ENCODE measurements at places on chromosomes 11 and 22.

GRCh38 chr11:113574586-113574985 lies 99.4 kb upstream of the DRD2 start:
- DNase-seq, result no peak

DNA sequence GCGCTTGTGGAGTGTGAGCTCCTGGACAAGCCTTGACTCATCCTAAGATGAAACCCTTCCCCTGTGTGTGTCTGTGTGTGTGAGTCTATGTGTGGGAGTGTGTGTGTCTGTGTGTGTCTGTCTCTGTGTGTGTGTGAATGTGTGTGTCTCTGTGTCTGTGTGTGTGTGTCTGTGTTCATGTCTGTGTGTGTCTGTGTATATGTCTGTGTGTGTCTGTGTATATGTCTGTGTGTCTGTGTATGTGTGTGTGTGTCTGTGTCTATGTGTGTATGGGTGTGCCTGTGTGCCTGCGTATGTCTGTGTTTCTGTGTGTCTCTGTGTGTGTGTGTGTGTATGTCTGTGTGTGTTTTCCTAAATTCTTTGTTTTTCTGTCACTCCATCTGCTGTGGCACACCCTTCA lies 48.7 kb downstream of the RPS6KA4 start:
- no peak for DNase-seq

DNA sequence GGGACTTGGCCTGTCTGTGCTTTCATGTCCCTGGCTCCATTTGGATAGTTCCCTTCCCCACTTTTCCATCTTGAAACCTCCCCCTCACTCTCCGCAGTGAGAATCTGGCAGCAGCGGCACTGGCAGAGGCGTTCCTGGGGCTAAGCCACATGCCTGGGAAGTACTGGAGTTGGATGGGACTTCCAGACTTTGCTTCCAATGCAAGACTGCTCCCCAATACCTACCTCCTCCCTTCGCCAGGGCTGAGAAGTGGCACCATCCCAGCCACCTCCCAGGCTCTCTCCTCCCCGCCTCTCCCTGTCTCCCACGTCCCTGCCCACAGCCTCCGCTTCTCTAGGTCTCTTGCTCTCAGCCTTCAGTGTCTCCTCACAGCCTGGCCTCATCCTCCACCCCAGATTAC lies 16.6 kb downstream of the TST start:
- DNase-seq, result no peak

- DNase-seq, result no peak
Measured at GRCh38 chr22:44247923-44248892, 64.5 kb downstream of the SHISAL1 start.

GRCh38 chr11:79092791-79093353 lies 348.0 kb downstream of the TENM4 start:
- DNase-seq, result no peak

DNA sequence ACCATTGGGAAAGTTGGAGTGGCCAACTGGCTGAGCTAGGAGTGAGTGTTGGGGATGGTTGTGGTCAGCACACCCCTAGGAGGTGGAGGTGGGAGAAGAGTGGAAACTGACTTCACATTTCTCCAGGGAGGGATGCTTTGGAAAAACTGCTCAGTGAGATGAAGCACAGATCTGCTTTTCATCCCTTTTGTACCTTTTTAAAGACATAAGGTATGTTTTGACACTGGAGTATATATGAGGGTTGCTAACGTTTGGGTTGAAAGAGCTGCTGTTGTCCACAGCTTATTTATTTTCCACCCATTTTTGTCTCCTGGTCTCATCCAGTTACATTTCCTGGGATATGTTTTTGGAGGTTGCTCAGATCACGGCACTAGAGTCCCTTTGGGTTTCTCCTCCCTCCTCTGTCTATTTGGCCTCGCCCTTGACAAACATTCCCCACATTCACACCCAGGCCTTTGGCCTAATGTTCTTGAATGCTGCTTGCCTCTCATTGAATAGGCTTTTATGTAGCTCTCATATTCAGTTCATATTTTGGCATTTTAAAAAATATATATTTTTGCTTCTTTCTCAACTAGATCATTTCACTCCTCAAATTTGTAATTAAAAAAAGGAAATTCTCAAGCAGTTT lies 8.3 kb downstream of the SREBF2 start:
- no peak for DNase-seq

DNA sequence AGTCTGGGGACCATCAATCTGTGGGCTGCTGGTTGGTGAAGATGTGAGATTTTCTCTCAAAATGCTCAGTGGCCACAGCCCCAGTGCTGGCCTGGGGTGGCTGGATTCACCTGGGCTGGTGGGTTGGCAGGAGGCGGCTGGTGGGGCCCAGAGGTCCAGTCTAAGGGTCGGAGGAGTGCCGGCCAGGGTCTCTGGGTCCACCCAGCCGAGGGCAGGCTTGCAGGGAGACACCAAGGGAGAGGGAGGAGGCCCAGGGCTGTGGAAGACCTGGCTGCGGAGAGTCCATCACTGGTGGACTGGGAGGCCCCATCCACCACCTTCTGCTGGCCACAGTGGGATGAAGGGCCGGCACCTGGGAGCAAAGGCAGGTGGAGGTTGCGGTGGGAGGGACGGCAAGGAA lies 582 bp upstream of the SHANK3 start:
- DNase-seq, result no peak

DNA sequence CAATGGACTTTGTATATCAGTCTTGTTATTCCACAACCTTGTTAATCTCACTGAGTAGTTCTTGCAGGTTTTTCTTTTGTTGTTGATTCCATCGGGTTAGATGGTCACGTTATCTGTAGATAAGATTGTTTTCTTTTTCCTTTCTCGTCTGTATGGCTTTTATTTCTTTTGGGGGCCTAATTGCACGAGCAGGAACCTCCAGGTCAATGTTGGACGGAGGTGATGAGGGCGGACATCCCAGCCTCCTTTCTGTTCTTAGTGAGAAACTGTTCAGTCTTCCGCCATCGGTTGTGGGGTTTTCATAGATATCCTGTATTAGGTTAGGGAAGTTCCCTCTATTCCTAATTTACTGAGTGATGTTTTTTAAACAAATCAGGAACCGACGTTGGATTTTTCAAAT lies 4.8 kb upstream of the PRR33 start:
- DNase-seq, result no peak

GRCh38 chr11:119641983-119642745 lies 86.8 kb downstream of the NECTIN1 start:
- no peak for DNase-seq

DNA sequence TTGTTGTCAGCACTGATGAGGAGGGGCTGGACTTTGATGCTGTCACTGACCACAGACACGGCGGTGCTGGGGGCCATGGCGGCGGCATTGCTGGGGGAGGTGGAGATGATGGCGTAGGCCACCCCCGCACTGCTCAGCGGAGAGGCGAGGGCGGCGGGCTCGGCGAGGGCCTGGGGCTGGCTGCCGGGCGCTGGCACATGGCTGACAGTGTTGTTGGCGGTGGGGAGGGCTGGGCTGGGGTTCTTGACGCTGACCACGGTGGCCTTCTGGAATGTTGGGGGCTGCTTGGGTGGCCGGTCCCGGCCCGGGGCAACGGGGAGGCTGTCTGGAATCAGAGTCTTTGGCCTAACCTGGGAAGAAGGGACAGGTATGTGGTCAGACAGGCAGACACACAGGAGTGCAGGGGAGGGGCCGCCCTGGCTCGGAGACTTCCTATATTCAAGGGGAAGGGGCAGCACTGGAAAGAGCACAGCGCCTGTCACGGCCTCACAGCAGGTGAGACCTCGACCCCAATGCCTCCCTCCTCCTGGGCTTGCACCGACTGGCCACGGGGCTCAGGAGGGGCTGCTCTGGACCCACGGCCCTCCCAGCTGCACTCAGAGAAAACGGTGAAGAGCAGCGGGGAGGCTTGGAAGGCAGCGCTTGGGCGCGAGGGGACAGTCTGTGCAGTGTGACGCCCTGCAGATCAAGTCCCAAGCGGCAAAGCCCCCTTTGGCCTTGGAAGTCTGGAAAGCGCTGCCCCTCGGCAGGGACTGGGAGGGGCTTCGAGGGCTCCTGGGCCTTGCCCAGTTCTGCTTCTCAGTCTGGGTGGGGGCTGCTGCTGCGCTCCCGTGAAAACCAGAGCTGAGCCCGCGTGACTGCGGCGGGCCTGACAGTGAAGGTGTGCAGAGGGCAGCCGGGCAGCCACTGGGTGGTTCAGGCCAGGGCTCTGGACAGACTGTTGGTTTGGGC lies 93.2 kb downstream of the PHF21B start:
- DNase-seq, result no peak

- DNase-seq, result no peak
Measured at GRCh38 chr22:41576877-41577276, 12.8 kb downstream of the PMM1 start.

- DNase-seq, result no peak
Measured at GRCh38 chr11:110373051-110373702, 56.6 kb upstream of the FDX1 start.

DNA sequence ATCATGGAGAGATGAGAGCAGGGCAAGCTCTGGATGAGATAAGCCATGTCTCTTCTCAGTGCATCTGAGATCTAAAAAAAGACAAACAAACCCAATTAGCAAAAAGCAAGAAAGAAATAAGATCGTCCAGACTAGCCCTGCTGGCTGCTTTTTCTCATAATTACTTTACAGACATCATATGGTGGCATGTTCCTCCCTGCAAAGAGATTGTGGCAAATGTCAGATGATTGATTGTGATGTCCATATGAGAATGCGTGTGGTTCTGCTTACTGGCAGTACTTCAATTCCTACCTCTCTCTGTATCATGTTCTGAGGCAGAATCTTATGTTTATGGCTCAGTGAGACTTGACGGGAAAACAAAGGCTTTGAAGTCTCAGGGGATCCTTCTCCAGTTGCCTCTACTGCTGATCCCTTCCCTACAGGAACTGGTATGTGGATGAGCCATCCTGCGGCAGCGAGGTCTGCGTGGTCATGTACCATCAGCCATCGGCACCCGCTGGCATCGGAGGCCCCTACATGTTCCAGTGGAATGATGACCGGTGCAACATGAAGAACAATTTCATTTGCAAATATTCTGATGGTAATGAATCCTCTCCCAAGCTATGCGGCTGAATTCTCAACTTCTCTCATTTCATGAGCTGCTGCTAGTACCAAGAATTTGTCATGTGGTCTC lies 8.8 kb downstream of the LAYN start:
- no peak for DNase-seq

- DNase-seq, result no peak
Measured at GRCh38 chr11:5196067-5196466, 4.4 kb downstream of the OR51V1 start.

- no peak for DNase-seq
Measured at GRCh38 chr11:11243209-11243589, 109.9 kb downstream of the CSNK2A3 start.

GRCh38 chr11:116931206-116931953 lies 94.0 kb upstream of the APOA1 start:
- no peak for DNase-seq

DNA sequence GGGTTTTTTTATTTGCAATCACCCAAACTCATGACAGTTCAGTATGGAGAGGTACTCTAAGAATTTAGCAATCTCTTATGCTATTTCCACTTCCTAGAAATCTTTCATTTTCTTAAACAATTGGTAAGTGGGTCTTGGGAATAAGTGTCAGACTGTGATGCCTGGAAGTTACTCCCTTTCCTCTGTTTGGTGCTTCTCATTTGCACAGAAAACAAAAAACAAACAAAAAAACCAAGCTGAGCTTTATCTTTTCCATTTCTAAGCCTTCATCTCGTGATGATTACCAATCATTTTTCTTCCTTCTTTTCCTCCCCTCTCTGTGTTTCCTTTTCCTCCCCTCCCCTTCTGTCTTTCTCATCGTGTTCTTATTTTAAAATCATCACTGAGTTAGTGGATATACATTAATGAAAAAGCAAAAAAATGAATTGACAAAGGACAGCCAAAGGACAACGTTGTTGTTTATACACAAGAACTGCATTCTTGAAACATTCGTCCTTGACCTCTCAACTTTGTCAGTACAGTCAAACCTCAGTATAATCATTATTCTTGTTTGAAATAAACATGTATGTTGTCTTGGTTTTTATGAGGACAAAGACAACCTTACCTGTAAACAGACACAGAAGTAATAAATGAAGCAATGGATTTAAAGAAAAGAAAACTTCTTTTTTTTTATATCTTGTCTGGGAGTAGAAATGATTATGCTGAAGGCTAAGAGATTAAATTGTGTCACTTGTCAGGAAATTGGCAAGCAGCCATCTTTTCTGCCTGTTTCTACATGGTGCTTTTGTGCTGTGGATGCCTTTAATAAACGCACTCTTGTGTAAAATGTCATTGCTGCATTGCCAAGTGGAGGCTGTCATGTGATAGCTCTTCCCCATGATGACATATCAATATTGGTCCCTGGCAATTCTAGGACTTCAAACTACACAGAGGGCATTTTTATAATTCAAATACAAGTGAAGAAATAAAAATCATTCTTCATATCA lies 803.2 kb upstream of the CCDC90B start:
- peak; percentile 49 for DNase-seq

GRCh38 chr11:122656073-122656630 lies 630 bp downstream of the UBASH3B start:
- DNase-seq, result no peak

DNA sequence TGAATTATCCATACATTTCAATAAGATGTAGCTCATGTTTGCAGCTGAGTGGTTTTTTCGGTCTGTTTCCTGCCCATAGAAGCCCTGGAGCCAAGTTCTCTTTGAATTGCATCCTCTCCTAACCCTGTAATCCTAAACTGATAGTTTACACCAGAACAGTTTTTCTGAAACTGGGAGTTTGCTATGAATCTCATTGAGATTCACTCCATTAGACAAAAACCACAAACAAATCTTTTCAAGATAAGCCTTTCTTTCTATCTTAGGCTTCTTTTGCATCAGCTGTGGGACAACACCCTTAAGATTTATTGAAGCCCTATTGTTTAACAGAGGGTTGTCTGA lies 324.8 kb downstream of the DYNC2H1 start:
- DNase-seq, result no peak

- DNase-seq, result no peak
Measured at GRCh38 chr11:2769409-2770095, 69.8 kb upstream of the KCNQ1OT1 start.

DNA sequence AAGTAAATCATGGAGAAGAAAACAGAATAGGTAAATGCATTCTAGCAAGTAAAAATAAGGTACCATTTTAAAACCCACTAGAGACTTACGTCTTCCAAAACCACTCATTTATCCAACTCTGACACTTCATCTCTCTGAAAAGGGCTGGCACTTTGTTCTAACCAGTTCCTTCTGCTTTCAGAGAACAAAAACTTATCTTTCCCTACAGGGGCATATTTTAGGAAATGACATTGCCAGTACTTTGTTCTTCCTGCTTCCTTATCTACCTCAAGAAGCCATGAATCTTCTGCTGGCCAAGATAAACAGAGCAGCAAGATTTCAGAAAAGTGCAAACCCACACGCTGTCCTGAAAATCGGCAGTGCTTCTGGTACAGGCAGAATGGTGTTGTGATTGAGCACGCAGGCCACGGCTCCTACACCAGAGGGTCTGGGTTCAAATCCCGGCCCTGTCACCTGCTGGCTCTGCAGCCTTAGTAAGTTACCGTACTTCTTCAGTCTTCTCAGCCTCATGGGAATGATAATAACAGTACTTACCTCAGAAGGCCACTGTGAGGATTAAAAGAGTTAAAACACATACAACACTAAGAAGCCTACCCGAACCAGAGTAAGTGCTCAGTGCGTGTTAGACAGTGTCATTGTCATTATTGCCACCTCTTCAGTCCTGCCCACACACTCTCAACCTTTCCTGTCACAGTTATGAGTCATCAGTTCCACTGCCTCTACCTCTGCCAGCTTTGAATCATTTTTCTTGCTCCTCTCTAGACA lies 11.0 kb downstream of the MPZL3 start:
- no peak for DNase-seq

All from NCI-H1417 treated with DMSO at 0.1 percent for 48 hours (cell line).